ENCODE measurements at places on chromosomes 6 and 20. TPM values are rescaled to one million over a fixed set of nuclear protein-coding genes. Genes with fewer than 3 reads are reported as not detected.

GRCh38 chr20:49979030-49979832, 3.5 kb upstream of the SNAI1 start:
- no peak for DNase-seq

DNA sequence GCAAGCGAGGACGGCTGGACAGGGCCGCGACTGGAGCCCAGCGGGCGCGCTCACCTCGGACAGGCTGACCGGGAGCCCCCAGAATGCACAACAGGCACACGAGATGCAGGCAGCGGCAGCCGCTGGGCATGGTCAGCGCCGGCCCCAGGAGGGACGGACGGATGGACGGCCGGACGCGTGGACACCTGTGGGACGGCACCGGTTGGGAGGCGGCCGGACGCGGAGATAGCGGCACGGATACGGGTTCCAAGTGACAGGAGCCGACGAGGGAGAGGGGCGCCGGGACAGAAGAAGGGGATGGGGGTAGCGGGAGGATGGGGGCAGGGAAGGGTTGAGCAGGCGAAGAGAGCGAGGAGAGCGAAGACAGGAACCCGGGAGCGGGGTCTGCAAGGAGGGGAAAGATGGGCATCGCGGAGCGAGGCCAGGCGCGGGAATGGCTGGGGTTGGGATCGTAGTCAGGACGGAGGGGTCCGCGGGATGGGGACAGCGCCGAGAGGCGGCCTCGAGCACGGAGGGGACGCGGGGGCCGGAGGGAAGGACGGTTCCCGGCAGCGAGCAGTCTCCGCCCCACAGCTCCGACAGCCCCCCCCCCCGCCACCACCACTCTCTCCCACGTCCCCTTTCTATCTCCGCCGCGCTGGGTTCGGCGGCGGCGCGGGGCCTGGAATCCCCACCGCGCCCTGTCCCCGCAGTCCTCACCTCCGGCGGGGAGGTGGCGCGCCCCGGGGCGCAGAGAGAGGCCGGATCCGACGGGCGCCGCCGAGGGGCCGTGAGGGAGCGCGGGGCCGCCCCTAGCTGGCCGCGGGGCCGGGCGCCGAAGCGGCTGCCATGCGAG, 435 bp downstream of the DLK2 start:
- no peak for DNase-seq

GRCh38 chr20:12896180-12896579, 112.6 kb upstream of the SPTLC3 start:
- no peak for DNase-seq

- DNase-seq: no peak
Measured at GRCh38 chr20:60559462-60559861, 601.2 kb downstream of the CDH26 start.

DNA sequence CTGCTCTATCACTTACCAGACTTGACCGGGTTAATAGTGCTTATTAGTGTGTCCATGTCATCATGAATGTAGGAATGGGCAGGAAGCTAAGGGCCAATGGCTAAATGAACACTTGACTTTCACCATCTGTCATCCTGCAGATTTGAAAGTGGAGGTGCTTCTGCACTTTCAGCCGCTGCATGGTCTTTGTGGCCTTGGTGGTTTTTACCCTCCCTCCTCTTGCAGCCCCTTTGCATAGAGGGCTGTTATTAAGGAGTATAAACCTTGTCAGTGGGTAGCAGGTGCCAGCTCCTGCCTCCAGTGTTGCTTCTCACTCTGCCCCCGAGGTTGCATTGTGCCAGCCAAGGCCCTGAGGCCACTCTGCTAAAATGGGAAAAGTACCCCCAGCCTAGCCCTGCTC, 122.2 kb upstream of the TNFAIP3 start:
- DNase-seq: no peak

GRCh38 chr6:24504649-24505586, 10.1 kb downstream of the ALDH5A1 start:
- peak; percentile 13 for DNase-seq

GRCh38 chr6:4776493-4777393, 539 bp downstream of the CDYL start:
- DNase-seq: peak; percentile 51

- peak; percentile 80 for DNase-seq
Measured at GRCh38 chr6:26163427-26164119, 76.3 kb downstream of the HFE start.

- DNase-seq: no peak
Measured at GRCh38 chr6:108764580-108764950, 83.7 kb upstream of the ARMC2 start.

- DNase-seq: no peak
Measured at GRCh38 chr6:25366903-25367545, 87.8 kb downstream of the CARMIL1 start.

DNA sequence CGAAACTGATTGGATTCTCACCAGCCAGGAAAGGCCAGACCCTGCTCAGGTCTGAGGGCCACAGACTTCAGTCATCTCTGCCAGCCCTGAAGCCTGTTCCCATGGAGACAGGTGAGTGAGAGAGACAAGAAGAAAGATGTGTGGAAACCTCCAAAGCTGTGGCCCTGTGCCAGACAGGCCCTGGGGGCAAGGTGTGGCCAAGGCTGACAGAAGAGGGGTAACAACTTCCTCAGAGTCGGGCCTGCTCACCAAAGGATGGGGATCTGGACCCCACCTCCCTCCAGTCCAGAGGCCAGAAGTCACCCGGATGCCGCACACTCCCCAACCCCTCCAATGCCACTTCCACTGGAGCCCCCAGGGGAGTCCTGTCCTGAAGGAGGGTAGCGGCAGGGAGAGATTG, 73.6 kb downstream of the MDGA1 start:
- no peak for DNase-seq

GHRH gene
- not detected for polyA plus RNA-seq

LY6G6F gene
- polyA plus RNA-seq: not detected

BTNL2 gene
- 0.30 TPM for polyA plus RNA-seq

OR2H1 gene
- not detected for polyA plus RNA-seq

POLR3F gene
- polyA plus RNA-seq: 6.4 TPM

GRIK2 gene
- 0.54 TPM for polyA plus RNA-seq

ZNF391 gene
- 0.27 TPM for polyA plus RNA-seq

HLA-DQA1 gene
- polyA plus RNA-seq: 31.1 TPM

TRIM40 gene
- polyA plus RNA-seq: 19.5 TPM

CEBPB gene
- 7.6 TPM for polyA plus RNA-seq

HINT3 gene
- polyA plus RNA-seq: 11.1 TPM

All from small intestine (tissue), 16 donors.